ENCODE measurements at places on chromosomes 3 and 15. TPM values are rescaled to one million over a fixed set of nuclear protein-coding genes. Genes with fewer than 3 reads are reported as not detected.

Gene FHIT
- 7.0 TPM for total RNA-seq

GRCh38 chr15:91649831-91650321, 203.6 kb upstream of the SLCO3A1 start:
- no peak overlapping the region for H3K27ac ChIP-seq
- no peak overlapping the region for H3K4me3 ChIP-seq
- no peak for DNase-seq

Gene TRAT1
- total RNA-seq, result 1.5 TPM

DNA sequence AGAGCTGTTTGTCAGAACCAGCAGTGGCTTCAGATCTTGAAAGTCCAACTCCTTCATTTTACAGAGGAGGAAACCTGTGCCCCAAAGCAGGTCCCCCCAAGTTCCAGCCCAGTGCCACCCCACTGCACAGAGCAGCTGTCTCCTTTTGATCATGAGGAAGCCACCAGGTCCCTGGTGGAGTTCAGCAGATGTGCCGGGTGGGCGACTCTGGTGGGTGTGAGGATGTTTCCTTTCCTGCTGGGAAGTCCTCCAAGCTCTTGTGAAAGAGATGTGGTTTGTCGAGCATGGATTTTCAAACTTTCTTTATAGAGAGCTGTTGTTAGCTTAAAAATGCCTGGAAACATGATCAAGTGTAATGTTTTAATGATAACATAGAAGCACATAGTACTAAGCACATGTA, 52.0 kb downstream of the SMAD3 start:
- peaks cover 2% of the 10 kb centered on the region for H3K4me1 ChIP-seq
- no peak overlapping the region for H3K4me3 ChIP-seq
- H3K27me3 ChIP-seq, result no peaks in the 10 kb centered on the region
- H3K36me3 ChIP-seq, result no peaks in the 10 kb centered on the region
- no peak overlapping the region for H3K27ac ChIP-seq
- DNase-seq, result no peak

Gene GSK3B
- total RNA-seq, result 15.9 TPM

- H3K4me1 ChIP-seq, result no peaks in the 10 kb centered on the region
- H3K27me3 ChIP-seq, result no peaks in the 10 kb centered on the region
- DNase-seq, result no peak
- no peak overlapping the region for H3K4me3 ChIP-seq
- no peak overlapping the region for H3K27ac ChIP-seq
Measured at GRCh38 chr15:27757052-27757451, 342.1 kb downstream of the OCA2 start.

DNA sequence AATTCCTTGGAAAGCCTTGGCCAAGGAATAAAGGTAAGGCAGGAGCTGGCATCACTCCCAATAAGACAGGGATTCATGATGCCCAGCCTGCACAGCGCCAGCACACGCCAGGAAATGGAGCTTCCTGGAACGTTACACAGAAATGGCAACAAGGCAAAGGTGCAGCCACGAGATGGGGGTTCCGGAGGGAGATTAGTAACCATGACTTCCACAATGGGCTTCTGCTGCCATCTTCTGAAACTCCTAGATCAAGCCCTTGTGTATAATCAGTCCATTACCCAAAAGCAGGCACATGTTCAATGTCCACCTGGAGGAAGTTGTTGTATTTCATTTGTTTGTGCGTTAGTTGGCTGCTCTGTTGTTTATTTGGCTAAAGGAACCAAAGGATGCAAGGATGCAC, 131.2 kb upstream of the TRIM42 start:
- no peak overlapping the region for H3K27ac ChIP-seq
- H3K4me1 ChIP-seq, result no peaks in the 10 kb centered on the region
- no peaks in the 10 kb centered on the region for H3K27me3 ChIP-seq

- no peak overlapping the region for H3K4me3 ChIP-seq
- no peak overlapping the region for H3K27ac ChIP-seq
- no peak for DNase-seq
- peaks cover 4% of the 10 kb centered on the region for H3K4me1 ChIP-seq
Measured at GRCh38 chr3:141266797-141267555, 35.4 kb downstream of the PXYLP1 start.

- H3K4me3 ChIP-seq, result no peak overlapping the region
- H3K27me3 ChIP-seq, result no peaks in the 10 kb centered on the region
- no peaks in the 10 kb centered on the region for H3K36me3 ChIP-seq
- no peak for DNase-seq
- H3K27ac ChIP-seq, result no peak overlapping the region
- no peaks in the 10 kb centered on the region for H3K4me1 ChIP-seq
Measured at GRCh38 chr3:36792342-36792741, 28.0 kb upstream of the DCLK3 start.

GRCh38 chr3:186839874-186840641, 2.5 kb upstream of the ADIPOQ start:
- H3K4me1 ChIP-seq, result no peaks in the 10 kb centered on the region
- H3K4me3 ChIP-seq, result no peak overlapping the region
- DNase-seq, result no peak
- H3K27ac ChIP-seq, result no peak overlapping the region
- H3K36me3 ChIP-seq, result no peaks in the 10 kb centered on the region
- no peaks in the 10 kb centered on the region for H3K27me3 ChIP-seq

Gene MB21D2
- total RNA-seq, result 0.15 TPM

DNA sequence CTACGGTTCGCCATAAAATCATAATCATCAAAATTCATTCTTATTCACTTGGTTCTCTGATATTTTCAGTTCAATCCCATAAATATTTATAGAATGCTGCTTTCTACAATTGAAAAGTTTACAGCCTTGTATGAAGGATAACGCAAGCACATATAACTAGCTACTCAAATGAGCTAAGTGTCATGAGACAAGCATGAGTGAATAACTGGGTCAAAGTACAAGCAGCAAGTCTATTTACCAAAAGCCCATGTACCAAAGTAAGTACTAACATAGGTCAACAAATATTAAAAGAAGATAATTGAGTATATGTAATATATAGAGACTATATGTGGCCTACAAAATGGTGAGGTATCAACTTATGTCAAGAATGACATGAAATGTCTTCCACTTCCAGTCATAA, 596.6 kb downstream of the GBE1 start:
- no peak for DNase-seq
- no peak overlapping the region for H3K27ac ChIP-seq
- H3K4me1 ChIP-seq, result no peaks in the 10 kb centered on the region
- H3K36me3 ChIP-seq, result no peaks in the 10 kb centered on the region

- no peak overlapping the region for H3K27ac ChIP-seq
- no peak overlapping the region for H3K4me3 ChIP-seq
- no peaks in the 10 kb centered on the region for H3K4me1 ChIP-seq
- H3K36me3 ChIP-seq, result peaks cover 17% of the 10 kb centered on the region
- no peaks in the 10 kb centered on the region for H3K27me3 ChIP-seq
- no peak for DNase-seq
Measured at GRCh38 chr3:9468460-9468859, 71.0 kb downstream of the SETD5 start.

DNA sequence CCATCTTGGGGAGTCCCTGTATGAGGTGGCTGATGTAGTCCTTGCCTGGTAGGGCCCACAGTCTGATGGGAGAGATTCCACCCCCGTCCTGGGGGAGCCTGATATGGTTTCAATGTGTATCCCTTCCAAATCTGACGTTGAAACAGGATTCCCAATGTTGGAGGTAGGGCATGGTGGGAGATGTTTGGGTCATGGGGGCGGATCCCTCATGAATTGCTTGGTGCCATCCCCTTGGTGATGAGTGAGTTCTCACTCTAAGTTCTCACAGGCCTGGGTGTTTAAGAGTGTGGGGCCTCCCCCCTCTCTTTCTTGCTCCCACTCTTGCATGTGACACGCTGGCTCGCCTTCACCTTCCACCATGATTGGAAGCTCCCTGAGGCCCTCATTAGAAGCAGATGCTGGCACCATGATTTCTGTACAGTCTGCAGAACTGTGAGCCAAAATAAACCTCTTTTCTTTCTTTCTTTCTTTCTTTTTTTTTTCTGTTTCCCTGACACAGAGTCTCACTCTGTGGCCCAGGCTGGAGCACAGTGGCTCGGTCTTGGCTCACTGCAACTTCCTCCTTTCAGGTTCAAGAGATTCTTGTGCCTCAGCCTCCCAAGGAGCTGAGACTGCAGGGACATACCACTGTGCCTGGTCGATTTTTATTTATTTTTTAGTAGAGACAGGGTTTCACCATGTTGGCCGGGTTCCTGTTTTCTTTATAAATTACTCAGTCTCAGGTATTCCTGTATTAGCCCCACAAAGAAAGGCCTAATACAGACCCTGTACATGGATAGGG, 28.6 kb downstream of the ITGA11 start:
- H3K27me3 ChIP-seq, result no peaks in the 10 kb centered on the region
- H3K4me1 ChIP-seq, result no peaks in the 10 kb centered on the region
- H3K4me3 ChIP-seq, result no peak overlapping the region
- no peak for DNase-seq
- H3K36me3 ChIP-seq, result no peaks in the 10 kb centered on the region
- H3K27ac ChIP-seq, result no peak overlapping the region

DNA sequence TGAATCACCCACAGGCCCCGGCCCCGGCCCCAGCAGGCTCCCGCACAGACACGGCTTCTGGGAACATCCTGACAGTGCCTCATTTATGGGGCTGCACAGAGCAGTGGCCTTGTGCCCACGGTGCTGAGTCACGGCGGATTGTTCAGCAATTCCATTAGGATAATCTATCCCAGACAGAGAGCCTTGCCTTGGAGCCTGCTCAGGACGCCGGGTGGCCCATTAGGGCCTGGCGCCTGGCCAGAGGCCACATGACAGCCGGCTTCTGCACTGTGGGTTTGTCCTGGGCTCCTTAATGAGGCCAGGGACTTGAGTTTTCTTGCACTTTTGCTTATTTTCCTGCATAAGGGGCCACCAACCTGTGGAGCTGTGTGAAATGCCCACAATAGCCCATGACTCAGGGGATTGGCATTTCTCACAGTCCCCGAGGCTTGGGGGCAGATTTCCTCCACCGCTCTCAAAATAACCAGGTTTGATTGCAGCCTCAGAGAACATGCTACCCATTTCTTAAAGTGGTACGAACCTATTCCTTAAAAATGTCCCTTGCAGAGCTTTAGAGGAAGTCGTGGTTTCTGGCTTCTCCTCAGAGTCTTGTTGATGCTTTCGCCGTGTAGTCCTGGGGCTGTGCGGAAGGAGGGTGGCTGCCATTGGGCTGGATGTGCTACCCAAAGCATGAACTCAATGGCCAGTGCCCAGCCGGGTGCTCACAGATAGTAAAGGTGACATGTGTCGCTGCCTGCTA, 19.0 kb downstream of the SYNM start:
- H3K27me3 ChIP-seq, result no peaks in the 10 kb centered on the region
- no peak overlapping the region for H3K4me3 ChIP-seq
- no peaks in the 10 kb centered on the region for H3K4me1 ChIP-seq
- no peak overlapping the region for H3K27ac ChIP-seq
- H3K36me3 ChIP-seq, result no peaks in the 10 kb centered on the region
- peak; percentile 46 for DNase-seq

Gene CPLX3
- not detected for total RNA-seq

DNA sequence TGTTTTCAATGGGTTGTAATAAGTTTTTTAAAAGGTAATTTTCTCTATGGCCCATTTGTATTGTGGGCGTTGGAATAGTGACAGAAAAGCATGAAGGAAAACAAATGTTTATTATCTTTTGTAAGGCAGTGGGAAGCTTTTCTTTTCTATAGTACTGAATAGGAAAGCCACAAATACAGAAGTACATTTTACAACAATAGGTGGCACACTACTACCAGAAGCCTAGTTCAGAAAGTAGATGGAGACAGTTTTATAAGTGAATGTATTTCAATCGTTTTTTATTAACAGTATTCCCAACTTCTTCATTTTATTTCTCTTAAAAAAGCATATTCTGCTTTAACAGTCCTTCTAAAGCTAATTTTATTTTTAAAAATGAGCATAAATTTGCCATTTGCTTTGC, 296.7 kb downstream of the PTPRG start:
- H3K36me3 ChIP-seq, result no peaks in the 10 kb centered on the region
- no peaks in the 10 kb centered on the region for H3K4me1 ChIP-seq
- no peaks in the 10 kb centered on the region for H3K27me3 ChIP-seq
- no peak for DNase-seq
- H3K27ac ChIP-seq, result no peak overlapping the region

- no peak overlapping the region for H3K27ac ChIP-seq
- H3K4me3 ChIP-seq, result no peak overlapping the region
- H3K36me3 ChIP-seq, result no peaks in the 10 kb centered on the region
- H3K4me1 ChIP-seq, result no peaks in the 10 kb centered on the region
- DNase-seq, result no peak
- H3K27me3 ChIP-seq, result no peaks in the 10 kb centered on the region
Measured at GRCh38 chr15:73303636-73304035, 65.1 kb downstream of the HCN4 start.

DNA sequence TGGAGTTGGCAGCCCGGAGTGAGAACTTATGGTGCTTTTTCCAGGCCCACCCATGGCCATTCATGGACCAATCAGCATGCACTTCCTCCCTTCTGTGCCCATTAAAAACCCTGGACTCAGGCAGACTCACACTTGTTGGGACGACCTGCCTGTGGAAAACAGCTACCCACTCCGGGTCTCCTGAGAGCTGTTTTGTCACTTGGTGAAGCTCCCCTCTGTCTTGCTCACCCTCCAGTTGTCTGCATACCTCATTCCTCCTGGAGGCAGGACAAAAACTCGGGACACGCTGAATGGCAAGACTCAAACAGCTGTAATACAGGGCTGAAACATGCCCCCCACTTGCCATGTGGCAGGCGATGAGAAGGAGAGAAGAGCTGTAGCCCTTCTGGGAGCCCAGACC, 35.2 kb downstream of the ROPN1B start:
- no peak overlapping the region for H3K4me3 ChIP-seq
- no peaks in the 10 kb centered on the region for H3K36me3 ChIP-seq
- DNase-seq, result no peak

GRCh38 chr15:39124155-39124552, 456.7 kb upstream of the THBS1 start:
- H3K27ac ChIP-seq, result no peak overlapping the region
- no peak overlapping the region for H3K4me3 ChIP-seq
- H3K36me3 ChIP-seq, result no peaks in the 10 kb centered on the region

DNA sequence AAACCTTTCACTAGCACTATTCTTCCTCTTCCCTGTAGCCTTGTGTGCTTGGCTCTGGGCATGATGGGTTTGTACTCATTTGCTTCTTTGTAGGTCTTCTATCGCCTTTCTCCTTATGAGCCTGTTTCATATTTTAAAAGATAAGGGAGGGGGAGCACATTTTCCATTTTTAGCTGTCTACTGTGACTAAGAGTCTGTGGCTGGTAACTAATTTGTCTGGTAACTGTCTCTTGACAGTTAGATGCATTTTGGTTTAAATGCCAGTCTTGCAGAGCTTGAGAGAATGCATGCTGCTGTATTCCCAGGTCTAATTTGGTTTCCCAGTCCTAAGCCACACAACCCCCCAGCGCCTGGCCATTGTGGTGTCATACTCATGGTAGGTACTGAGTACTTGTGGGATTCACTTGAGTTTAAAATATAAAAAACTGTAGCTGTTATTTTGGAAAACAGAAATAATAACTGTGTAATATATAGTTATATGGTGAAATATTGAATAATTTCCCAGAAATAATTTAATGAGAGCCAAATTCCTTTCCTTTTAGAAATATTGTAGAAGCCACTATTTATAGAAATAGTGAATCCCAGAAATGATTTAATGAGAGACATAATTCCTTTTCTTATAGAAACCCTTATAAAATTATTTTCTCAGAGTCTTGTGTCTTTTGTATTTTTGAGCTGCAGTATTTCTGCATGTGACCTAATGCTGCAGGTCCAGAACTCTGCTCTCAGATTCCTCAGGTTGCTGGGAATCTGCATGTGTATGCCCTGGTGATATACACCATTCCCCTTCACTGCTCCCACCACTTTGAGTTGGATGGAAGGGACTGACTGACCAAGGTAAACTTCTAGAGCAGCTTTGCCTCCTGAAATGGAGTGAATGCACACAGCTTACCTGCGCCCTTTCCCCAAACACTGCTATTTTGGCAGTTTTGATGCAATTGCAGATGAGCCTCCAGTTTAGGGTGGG, 13.9 kb upstream of the GPR171 start:
- H3K27me3 ChIP-seq, result no peaks in the 10 kb centered on the region
- no peaks in the 10 kb centered on the region for H3K36me3 ChIP-seq
- no peaks in the 10 kb centered on the region for H3K4me1 ChIP-seq
- no peak overlapping the region for H3K27ac ChIP-seq

Data from right lobe of liver (tissue), 6 donors.